Omental fat pad (tissue), 4 donors: ENCODE measurements at places on chromosomes 7 and 10. TPM values are rescaled to one million over a fixed set of nuclear protein-coding genes. Genes with fewer than 3 reads are reported as not detected.

DNA sequence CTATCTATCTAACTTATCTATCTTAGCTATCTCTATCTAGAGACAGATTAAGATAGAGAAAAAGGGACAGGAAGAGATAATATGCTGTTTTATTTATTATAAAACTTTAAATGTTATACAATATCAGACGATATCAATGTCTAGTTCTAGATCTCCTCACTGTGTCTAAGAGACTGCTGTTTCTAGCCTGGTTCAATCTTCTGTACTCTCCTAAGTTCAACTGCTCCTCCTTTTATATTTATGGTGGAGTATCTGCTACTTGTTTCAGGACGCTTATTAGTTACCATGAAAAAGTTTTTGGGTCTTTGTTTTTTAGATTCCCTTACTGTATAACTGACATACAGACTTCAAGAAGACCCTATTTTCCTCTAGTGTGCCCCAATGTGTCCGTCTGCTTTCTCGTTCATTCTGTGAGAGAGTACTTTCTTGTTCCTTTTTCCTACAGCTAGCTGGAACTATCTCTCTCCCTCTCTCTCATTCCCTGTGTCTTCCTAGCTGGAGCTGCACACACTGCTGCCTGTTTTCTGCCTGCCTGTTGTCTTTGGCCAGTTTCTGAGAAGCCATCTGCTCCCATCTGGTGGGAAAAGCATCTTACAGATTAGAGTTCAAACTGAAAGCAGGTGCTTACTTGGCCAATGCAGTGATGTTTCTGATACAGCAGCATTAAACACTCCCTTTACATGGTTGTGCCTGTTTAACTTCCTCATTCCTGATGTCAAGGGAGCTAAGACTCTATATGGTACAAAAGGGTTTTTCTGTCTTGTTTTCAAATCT lies 49.4 kb upstream of the ARL4A start:
- no peak for DNase-seq

GRCh38 chr7:104650991-104651640 lies 322.7 kb downstream of the LHFPL3 start:
- DNase-seq = no peak

INHBA gene
- total RNA-seq = 1.3 TPM

HTRA1 gene
- 240 TPM for total RNA-seq

GRCh38 chr7:150753826-150754603 lies 16.8 kb downstream of the GIMAP5 start:
- DNase-seq = no peak

DNA sequence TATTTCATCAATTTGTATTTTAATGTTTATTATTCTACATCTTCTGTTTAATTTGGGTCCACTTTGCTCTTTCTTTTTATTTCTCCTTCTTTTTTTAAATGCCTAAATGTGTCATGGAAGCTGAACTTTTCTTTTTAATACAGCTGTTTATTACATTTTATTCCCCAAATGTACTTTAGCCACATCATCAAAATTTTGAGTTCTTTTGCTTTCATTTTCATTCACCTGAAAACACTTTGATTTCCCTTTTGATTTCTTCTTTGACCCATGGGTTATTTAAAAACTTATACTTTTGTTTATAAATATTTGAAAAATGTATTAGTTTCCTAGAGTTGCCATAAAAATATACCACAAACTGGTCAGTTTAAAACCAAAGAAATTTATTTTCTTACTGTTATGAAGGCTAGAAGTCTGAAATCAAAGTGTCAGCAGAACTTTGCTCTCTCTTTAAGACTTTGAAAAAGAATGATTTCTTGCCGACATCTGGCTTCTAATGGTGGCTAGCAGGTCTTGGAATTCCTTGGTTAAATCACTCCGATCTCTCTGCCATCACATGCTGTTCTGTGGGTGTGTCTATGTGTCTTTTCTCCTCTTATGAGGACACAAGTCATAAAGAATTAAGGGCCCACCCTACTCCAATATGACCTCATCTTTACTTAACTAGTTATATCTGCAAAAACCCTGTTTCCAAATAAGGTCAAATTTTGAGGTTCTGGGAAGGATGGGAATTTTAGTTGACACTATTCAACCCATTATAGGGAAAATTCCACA lies 225.5 kb downstream of the ANKRD7 start:
- DNase-seq = no peak

GRCh38 chr10:14489522-14490177 lies 158.9 kb upstream of the FRMD4A start:
- DNase-seq = no peak

HOXA3 gene
- 11.0 TPM for total RNA-seq

GRB10 gene
- 64.6 TPM for total RNA-seq

GDF2 gene
- total RNA-seq = not detected

DNA sequence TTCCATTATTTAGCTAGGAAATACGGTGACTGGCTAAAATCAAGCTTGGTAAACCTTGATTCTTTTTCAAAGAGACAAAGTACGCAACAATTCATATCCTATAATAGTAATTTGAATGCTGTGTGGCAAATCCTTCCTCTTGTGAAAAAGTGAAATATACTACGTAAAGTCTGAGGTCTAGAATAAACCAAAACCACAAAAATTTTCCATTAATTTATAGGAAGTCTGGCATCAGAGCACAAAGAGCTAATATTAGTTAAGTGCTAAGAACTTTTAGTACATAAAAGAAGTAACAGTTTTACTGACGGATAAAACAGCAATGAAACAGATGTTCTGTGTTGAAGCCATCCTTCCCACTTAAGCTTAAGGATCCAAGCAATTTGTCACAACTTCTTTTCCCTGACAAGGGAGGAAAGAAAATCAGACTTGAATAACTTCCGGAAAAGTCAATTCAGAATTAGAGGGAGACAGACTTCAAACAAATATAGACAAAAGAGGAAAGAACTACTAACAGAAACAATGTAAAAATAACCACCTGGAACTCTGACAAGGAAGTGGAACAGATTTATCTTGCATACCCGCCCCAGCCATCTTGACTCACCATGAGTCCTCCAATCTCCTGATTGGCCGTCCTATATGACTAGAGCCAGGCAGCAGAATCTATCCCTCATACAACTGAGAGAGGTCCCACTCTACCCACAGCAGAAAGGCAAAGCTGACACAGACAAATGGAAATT lies 34.6 kb downstream of the RHEB start:
- DNase-seq = no peak

DNA sequence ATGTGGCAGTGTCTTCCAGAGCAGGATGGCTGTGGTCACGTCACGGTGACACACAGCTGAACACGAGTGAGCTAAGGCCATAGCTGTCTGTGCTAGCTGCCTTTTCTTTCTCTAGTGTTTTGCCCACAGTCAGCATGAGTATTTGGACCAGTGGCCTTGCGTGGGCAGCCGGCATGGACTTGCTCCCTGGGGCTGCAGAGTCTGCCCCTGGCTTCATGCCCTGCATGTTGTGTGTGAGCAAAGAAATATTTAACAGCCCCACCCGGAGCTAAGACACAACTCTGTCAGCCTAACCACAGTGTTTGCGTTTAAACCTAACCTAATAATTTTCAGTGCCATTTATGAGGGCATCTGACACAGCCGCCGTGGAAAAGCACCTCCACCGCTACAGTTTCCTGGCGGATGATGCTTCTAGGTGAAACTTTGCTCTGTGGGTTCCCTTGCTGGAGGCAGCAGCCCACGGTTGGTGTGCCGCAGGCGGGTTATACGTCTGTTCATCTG lies 14.6 kb downstream of the CHST12 start:
- no peak for DNase-seq

PDK4 gene
- 582 TPM for total RNA-seq

UCMA gene
- not detected for total RNA-seq

SEC24C gene
- total RNA-seq = 47.1 TPM

NPFFR1 gene
- total RNA-seq = 0.60 TPM

GRCh38 chr10:18718991-18719390 lies 59.8 kb downstream of the ARL5B start:
- no peak for DNase-seq

ZMIZ2 gene
- total RNA-seq = 26.3 TPM

DNA sequence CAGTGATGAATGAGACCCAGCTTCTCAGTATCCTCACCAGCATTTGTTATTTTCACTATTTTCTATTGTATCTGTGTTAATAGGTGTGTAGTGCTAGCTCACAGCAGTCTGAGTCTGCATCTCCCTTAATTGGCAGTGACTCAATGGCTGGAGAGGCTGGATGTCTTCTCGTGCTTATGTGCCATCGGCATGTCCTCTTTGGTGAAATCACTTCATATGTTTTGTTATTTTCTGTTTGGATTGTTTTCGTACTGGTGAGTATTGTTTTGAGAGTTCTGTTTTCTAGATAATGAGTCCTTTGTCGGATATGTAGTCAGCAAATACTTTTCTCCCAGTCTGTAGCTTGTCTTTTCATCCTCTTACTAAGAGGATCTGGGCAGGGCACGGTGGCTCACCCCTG lies 66.1 kb downstream of the AMZ1 start:
- DNase-seq = no peak

DNA sequence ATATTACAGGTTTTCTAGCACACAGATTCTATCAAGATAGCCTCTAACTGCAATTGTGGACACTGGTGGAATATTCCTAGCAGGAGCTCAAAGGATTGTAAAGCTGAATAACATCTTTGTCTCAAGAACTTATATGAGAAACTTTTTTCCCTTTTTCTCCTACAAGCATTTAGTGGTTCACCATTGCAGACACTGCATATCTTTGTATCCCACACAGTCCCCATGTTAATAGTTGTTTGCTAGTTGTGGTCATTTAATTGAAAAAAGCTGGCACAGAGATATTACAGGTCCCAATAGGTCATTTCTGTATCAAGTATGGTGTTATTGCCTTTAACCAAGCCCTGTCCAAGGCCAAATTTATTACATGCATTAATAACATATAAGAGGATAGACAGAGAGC lies 226.2 kb upstream of the TCF7L2 start:
- no peak for DNase-seq

TEX36 gene
- total RNA-seq = not detected

DNA sequence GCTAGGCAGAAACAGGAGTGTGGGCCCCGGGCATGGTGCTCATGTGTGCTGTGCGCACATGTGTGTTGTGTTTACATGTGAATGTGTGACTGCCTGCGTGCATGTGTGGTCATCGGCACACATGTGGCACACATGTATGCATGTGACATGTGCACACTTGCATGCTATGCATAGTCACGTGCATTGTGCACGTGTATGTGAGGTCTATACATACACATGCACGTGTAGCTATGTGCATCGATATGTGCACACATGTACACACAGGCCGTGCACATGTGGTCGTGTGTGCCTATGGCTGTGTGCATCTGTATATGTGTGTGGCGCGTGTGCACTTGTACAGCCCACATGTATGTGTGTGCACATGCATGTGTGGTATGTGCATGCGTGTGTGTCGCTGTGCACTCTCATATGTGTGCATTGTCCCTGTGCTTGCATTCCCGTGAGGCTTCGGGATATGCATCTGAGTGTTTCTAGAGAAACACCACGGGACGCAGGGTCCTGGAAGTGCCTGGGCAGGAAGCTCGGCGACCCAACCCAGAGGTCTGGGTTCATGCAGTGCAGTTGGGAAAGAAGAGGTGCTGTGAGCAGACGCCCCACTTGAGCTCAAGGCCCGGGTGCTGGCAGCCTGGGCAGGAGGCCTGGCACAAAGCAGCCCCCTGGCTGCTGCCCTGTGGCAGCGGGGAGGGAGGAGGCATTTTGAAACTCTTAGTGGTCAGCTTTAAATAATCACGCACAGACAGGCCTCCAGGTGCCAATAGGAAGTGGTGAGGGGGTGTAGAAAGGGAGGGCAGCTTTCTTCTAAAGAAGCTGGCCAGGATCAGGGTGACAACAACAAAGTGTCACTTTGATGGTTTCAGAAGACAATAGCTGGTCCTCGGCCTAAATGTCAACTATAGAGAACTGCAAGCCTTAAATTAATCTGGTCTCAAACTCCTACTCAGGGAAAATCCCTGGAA lies 410.0 kb upstream of the MGMT start:
- DNase-seq = no peak

LRRN3 gene
- total RNA-seq = 5.3 TPM

DNA sequence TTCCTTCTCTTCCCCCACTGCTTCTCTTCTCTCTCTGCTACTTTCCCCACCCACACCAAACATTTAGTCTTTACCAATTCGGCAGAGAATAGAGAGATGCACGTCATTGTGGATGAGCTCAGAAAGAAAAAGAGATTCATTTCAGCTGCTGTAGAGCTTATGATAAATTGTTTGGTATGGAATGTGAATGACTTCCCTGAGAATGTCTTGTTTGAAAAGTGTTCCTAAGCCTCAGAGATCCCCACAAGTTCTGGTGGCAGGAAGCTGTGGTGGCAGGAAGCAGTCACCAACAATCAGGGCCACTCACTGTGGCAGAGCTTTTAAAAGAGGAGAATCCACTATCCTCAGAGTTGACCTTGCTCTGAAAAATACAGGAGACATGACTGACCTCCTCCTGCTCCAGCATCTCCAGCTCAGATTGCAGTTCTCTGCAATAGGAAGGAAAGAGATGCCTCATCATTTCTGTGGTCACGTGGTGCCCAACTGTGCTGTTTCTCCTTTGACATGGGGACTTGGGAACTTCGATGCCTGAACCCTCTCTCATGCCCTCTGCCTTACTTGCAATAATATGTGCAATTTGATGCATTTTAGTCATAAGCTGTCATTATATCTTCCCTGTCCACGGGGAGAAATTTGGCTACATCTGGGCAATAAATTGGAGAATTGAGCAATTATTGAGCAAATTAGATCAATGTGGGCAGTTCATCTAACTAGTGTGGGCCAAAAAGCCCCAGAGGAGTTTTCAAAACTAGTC lies 76.5 kb downstream of the BMPER start:
- DNase-seq = no peak

- DNase-seq = no peak
Observed at GRCh38 chr7:95794917-95795515, 22.7 kb downstream of the DYNC1I1 start.

DNA sequence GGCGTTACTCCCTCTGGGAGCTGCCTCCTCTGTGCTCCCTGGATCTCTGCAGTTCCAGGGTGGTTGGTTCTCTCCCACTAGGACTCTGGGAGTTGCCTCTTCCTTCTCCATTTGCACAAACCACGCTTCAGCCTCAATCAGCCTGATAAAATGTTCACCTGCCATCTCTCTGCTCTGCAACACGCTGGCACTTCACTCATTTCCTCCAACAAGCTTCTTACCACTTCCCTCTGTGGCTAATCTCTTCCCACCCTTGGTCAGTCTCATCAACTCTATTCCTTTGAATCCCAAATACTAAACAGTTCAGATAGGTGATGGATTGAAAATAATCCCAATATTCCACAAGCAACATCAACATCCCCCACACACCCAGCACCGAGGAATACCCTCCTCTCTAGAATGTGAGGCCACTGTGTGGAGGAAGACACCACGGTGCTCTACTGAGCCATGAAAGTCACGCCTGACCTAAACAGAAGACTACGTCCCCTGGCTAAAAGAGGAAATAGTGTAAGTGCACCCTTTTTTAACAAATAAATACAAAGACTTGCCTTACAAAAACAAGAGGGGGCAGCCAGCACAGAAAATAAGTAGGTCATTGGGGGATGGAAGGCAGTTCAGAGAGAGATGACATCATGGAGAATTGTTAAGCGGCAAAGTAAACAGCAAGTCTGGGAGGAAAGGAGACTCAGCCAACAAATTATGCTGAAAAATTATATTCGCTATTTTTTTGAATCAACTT lies 1.9 kb upstream of the FAM170B start:
- DNase-seq = no peak
